RWPE2 (cell line): ENCODE measurements at places on chromosomes 1 and 21.

DNA sequence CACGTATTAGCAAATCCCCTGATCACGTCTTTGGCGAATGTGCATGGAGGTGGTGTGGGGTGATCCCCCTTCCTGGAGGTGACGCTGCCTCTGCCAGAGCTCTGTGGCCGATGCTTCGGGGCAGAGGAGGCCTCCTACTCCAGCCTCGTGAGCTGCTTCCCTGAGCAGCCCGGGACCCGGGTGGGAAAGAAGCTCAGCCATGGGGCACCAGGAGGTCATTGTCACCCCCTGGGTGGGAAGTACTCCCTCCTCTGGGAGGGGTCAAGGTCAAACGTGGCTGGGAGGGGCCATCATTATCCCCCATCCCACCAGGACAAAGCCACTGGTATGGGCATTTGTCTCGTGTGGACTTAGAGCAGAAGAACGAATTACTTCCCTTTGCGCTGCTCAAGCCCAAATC lies 40.7 kb downstream of the KCNAB2 start:
- H3K27ac ChIP-seq, result no peak overlapping the region
- no peaks in the 10 kb centered on the region for H3K36me3 ChIP-seq
- H3K4me1 ChIP-seq, result no peaks in the 10 kb centered on the region
- no peak overlapping the region for H3K4me3 ChIP-seq
- no peaks in the 10 kb centered on the region for H3K27me3 ChIP-seq

- no peak for DNase-seq
- H3K36me3 ChIP-seq, result no peaks in the 10 kb centered on the region
- peaks cover 9% of the 10 kb centered on the region for H3K4me1 ChIP-seq
- H3K4me3 ChIP-seq, result no peak overlapping the region
Observed at GRCh38 chr1:10730985-10731384, 65.5 kb downstream of the CASZ1 start.

DNA sequence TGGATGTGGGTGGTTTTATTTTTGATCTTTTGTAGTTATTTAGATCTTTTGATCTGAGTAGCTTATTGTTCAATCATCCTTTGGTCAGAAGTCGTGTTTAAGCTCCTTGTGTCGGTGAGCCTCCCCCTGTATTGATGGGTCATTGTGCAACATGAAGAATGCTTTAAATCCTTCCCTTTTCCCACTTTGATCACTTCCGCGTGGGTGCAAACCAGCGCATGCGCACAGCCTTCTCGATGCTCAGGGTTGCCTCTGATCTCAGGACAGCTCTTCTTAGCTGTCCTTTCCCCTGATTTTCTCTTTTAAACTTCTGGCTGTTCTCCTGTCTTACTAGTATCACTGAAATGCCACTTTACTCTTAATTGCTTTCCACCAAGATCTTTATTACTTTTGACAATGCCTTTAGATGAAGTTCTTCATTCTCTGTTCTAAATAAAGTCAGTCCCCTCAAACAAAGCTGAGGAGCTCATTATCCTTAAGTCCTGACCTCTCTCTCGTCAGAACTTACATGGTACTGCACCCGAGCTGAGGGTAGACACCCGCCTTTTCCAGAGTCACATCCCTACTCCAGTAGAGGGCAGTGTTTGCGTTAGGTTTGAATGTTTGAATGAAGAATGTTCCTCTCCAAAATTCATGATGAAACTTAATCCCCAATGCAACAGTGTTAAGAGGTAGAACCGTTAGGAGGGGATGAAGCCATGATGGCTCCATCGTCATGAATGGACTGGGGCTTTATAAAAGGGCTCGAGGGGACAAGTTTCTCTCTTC lies 547.9 kb upstream of the TMPRSS15 start:
- H3K27me3 ChIP-seq, result peaks cover 3% of the 10 kb centered on the region
- no peaks in the 10 kb centered on the region for H3K36me3 ChIP-seq
- H3K4me1 ChIP-seq, result no peaks in the 10 kb centered on the region
- no peak overlapping the region for H3K27ac ChIP-seq
- H3K4me3 ChIP-seq, result no peak overlapping the region
- no peak for DNase-seq

DNA sequence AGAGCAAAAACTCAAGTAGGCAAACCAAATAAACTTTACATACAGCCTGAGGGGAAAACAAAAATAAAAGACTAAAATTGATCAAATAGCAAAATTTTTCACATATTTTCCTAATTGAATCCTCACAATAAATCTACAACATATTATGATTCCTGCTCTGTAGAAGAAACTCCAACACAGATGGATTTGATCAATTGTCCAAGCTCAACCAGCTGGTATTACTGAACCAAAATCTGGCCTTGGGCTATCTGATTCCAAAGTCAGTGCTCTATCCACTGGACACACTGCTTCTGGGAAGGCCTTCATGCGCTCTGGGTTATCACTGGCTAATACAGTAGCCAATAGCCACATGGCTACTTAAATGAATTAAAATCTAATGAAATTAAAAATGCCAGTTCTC lies 39.3 kb downstream of the PCNX2 start:
- peaks cover 51% of the 10 kb centered on the region for H3K36me3 ChIP-seq
- no peak overlapping the region for H3K4me3 ChIP-seq
- H3K27ac ChIP-seq, result no peak overlapping the region
- peaks cover 3% of the 10 kb centered on the region for H3K4me1 ChIP-seq

GRCh38 chr1:32758795-32759430 lies 56.3 kb upstream of the SYNC start:
- no peak overlapping the region for H3K4me3 ChIP-seq
- H3K27me3 ChIP-seq, result no peaks in the 10 kb centered on the region
- peak overlapping the region; percentile 100 for H3K27ac ChIP-seq

DNA sequence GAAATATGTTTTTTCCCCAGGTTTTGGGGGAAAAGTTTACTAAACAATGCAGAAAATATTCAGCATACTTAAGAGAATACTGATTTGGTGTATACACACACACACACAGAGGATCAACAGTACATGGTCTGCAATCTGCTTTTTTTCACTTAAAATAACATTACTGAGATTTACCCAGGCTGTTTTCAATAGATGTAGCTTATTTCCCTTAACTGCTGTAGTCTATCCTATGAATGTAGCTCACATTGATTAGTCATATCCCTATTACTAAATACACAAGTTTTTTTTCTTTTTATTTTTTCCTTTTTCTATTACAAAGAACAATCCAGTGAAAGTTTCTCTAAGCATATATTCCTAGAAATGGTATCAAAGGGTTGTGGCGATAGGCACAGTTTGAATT lies 266.7 kb upstream of the GREM2 start:
- no peak overlapping the region for H3K27ac ChIP-seq
- no peaks in the 10 kb centered on the region for H3K4me1 ChIP-seq
- H3K27me3 ChIP-seq, result no peaks in the 10 kb centered on the region
- DNase-seq, result no peak

DNA sequence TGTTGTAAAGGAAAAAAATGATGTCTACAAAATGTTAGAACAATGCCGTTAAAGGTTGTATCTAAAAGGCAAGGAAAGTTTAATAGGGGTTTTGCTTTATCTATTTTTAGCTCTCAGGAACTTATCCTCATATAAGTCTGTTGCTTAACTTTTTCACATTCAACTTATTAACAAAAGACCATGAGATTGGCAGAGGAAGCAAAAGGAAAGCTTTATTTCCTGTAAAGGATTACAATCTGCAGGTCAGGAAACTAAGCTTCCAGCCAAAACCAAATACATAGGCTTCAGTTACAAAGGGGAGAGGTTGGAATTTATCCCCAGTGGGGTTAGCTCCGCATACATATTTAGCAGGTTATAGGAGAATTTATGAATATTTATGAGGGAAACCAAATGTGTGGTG lies 58.7 kb upstream of the KIAA1614 start:
- H3K36me3 ChIP-seq, result no peaks in the 10 kb centered on the region; the same call in 1 of the 2 replicates
- no peaks in the 10 kb centered on the region for H3K27me3 ChIP-seq
- no peak overlapping the region for H3K4me3 ChIP-seq
- no peaks in the 10 kb centered on the region for H3K4me1 ChIP-seq
- no peak overlapping the region for H3K27ac ChIP-seq
- no peak for DNase-seq

DNA sequence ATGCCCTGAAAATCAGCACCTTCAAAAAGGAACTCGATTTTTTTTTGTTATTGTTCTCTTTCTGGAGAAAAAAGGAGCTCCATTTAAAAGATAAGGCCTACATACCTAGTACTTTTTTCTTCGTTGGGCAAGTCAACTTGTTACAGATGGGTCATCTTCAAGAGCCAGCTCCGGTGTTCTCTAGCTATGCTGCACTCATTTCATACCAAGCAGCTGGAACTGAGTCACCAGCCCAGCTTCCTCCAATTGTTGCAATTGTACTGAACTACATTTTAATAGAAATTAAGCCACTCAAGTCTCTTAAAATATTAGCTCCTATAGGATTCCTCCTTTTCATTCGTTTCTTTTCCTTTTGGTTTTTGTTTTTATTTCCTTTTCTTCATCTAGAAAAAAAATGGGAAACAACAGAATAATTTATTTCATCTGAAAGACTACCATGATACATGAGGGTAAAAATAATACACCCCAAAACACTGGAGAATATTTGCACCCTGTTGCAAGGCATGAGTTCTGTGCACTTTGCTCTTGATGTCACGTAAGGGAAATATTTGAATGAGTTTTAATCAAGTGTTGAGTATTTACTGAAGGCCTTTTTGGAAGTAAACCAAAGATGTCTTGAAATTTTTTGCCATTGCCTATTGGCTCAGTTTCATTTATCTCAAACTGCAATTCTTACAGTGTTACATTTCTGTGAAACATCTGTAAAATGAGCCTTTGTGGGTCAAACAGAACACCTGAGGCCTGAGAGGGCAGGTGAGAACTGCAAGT lies 60.5 kb downstream of the CLIC4 start:
- DNase-seq, result no peak
- peaks cover 16% of the 10 kb centered on the region for H3K4me1 ChIP-seq
- peaks cover 4% of the 10 kb centered on the region; the same call in 1 of the 2 replicates for H3K36me3 ChIP-seq

DNA sequence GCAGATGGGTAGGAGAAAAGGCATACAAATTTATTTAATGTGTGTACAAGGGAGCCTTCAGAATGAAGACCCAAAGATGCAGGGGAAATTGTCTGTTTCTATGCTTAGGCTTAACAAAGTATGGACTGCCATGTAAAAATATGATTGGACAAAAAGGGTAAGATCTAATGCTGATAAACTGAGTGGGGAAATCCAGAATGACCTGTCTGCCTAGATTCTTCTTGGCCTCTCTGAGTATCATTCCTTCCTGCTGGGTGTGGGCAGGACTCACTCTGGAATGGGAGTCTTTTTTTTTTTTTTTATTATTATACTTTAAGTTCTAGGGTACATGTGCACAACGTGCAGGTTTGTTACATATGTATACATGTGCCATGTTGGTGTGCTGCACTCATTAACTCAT lies 61.0 kb downstream of the IGSF5 start:
- no peaks in the 10 kb centered on the region for H3K27me3 ChIP-seq
- H3K4me1 ChIP-seq, result no peaks in the 10 kb centered on the region
- DNase-seq, result no peak

- no peak overlapping the region for H3K4me3 ChIP-seq
- H3K36me3 ChIP-seq, result no peaks in the 10 kb centered on the region
Observed at GRCh38 chr1:39926820-39927219, 25.1 kb upstream of the MYCL start.

DNA sequence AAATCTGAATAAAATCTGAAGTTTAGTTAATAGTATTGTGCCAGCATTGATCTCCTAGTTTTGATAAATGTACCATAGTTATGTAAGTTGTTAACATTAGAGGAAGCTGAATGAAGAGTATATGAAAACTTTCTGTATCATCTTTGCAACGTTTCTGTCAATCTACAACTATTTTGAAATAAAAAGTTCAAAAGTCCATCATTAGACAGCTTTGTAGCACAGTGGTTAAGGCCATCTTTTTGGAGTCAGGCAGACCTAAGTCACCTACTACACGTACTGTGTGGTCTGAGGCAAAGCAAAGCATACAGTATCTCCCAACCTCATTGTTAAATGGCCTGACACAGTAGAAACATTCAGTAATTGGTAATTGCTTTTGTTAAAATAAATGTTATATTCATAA lies 47.9 kb upstream of the ATP1A1 start:
- no peaks in the 10 kb centered on the region for H3K27me3 ChIP-seq
- no peak overlapping the region for H3K27ac ChIP-seq
- H3K4me3 ChIP-seq, result no peak overlapping the region
- no peak for DNase-seq
- peaks cover 1% of the 10 kb centered on the region for H3K4me1 ChIP-seq
- no peaks in the 10 kb centered on the region for H3K36me3 ChIP-seq

DNA sequence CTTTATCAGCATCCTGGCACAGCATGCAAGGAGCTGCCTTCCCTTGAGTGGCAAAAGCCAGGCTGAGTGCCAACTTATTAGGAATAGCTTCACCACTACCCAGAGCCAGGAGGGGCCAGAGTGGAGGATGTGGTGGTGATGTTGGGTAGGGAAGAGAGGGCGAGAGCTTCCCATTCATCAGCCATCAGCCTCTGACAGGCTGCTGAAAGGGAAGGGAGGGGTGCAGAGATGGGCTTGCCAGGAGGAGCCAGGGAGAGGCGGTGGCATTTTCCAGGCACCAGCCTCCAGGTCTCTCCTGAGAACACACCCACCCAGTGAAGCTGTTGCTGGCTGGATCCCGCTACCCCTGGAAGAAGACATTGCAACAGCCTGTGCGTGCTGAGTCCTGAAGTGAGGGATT lies 168.5 kb downstream of the ACTL8 start:
- H3K27ac ChIP-seq, result no peak overlapping the region
- no peak overlapping the region for H3K4me3 ChIP-seq
- no peaks in the 10 kb centered on the region for H3K4me1 ChIP-seq
- DNase-seq, result no peak

DNA sequence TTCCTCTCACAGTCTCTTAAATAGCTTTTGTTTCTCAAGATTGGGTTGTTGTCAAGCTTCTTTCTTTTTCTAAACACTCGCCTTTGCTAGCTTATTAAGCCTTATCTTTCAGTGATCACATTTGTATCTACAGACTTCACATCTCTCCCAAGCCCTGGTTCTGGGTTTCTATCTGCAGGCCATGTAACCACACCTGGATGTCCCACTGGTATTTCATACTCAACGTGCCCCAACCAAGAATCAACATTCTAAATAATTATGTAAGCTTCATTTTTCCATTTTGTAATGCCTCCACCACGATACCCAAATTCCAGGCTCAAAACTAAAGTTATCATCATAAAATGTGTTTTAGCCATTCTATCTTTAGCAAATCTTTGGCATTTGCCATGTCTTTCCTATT lies 372.2 kb downstream of the USH2A start:
- H3K36me3 ChIP-seq, result no peaks in the 10 kb centered on the region
- no peak overlapping the region for H3K27ac ChIP-seq
- no peak for DNase-seq
- H3K27me3 ChIP-seq, result no peaks in the 10 kb centered on the region
- H3K4me1 ChIP-seq, result no peaks in the 10 kb centered on the region
